Tibial nerve (tissue), 4 donors: ENCODE measurements at places on chromosomes 2 and 18. TPM values are rescaled to one million over a fixed set of nuclear protein-coding genes. Genes with fewer than 3 reads are reported as not detected.

REG1B gene
- not detected for total RNA-seq

DNA sequence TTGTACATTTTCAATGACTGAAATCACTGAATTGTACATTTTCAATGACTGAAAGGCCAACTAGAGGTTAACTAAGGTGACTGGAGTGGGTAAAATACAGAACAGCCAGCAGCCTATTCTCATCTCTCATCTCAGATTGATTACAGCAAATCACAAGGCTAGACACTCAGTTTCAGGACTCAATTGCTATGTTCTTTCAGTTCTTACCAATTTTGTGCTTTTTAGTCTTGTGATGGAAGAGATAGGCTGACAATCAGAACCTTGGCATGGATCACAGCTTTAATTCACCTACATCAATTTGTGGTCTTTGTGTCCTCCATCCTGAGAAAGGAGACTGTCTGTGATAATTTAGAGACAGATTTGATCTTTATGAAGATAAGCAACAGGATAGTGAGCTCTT lies 124.7 kb downstream of the GULP1 start:
- no peaks in the 10 kb centered on the region for H3K4me1 ChIP-seq
- no peak overlapping the region for H3K4me3 ChIP-seq
- no peaks in the 10 kb centered on the region for H3K27me3 ChIP-seq
- DNase-seq, result no peak

- peaks cover 9% of the 10 kb centered on the region for H3K27me3 ChIP-seq
- no peak for DNase-seq
- no peak overlapping the region for H3K27ac ChIP-seq
- no peaks in the 10 kb centered on the region for H3K36me3 ChIP-seq
- no peak overlapping the region for H3K4me3 ChIP-seq
- peaks cover 13% of the 10 kb centered on the region for H3K4me1 ChIP-seq
Observed at GRCh38 chr2:191152482-191153240, 1.9 kb upstream of the STAT4 start.

DNA sequence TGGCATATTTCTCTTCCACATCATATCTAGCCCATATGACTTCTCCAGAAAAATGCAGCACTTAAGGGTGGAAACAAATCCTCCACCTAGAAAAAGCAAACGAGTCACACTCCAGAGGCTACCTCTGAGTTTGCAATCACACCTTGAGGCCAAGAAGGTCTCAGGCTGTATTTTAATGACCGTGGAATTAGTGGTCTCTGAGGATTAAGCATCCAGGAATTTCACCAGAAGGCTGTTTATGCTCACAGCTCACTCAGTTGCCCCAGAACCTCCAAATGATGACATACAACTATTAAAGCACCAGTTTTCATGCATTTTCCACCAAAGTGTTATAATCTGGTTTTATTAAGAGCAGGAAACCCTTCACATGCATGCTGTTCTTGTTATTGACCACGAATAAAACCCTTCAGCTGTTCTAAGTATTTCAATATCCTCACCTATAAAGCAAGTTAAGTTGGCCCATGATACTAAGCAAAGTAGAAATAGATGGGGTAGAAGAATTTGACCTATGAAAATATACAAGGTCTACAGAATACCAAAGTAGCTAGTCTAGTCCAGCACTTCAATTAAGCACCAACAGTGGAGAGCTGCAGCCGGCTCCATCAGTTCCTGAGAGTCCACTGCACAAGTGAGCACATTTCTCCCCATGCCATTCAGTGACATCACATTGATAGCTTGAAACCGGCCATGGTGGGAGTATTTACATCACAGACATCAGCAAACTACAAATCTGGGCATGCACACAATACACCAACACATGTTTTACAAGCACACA lies 39.5 kb upstream of the SLC14A1 start:
- no peak overlapping the region for H3K4me3 ChIP-seq
- H3K36me3 ChIP-seq, result no peaks in the 10 kb centered on the region
- no peak overlapping the region for H3K27ac ChIP-seq
- no peaks in the 10 kb centered on the region for H3K27me3 ChIP-seq
- no peak for DNase-seq

DNA sequence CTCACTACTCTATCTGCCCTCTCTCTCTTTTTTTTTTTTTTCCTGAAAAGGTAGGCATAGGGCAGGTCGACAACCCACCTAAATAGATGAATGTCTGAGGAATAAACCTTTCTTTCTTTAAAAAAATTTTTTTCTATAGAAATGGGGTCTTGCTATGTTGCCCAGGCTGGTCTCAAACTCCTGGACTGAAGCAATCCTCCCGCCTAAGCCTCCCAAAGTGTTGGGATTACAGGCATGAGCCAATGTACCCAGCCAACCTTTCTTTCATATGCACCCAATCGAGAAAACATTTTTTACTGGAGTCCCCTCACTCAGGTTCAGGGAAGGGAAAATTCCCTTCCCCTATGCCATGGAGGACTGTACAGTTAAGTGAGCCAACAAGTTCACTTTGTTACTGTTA lies 31.0 kb downstream of the CFAP210 start:
- H3K36me3 ChIP-seq, result no peaks in the 10 kb centered on the region
- H3K4me3 ChIP-seq, result no peak overlapping the region
- H3K27me3 ChIP-seq, result no peaks in the 10 kb centered on the region
- no peak overlapping the region for H3K27ac ChIP-seq
- H3K4me1 ChIP-seq, result no peaks in the 10 kb centered on the region
- no peak for DNase-seq

GRCh38 chr18:45666520-45666919 lies 51.2 kb downstream of the SLC14A2 start:
- no peaks in the 10 kb centered on the region for H3K36me3 ChIP-seq
- no peak overlapping the region for H3K27ac ChIP-seq
- H3K4me1 ChIP-seq, result peaks cover 4% of the 10 kb centered on the region
- H3K27me3 ChIP-seq, result no peaks in the 10 kb centered on the region
- no peak overlapping the region for H3K4me3 ChIP-seq

DNA sequence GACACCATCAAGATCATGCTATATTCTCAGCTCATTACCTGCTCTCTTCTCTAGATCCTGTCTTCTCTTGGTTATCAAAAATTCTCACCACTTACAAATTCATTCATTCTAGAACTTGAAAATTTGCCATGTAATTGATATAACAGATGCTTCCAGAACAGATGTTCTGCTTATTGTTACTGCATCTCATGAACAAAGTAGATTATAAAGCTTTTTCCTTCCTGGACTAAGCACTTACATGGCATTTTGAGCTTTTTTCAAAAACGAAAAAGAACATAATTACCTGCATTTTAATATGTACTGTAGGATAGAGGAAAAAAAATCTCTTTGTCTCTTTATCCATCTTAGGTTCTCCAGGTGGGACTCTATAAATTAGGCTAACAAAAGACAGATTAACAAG lies 79.6 kb upstream of the CREB1 start:
- no peak for DNase-seq
- no peak overlapping the region for H3K27ac ChIP-seq
- no peaks in the 10 kb centered on the region for H3K27me3 ChIP-seq
- no peak overlapping the region for H3K4me3 ChIP-seq
- H3K4me1 ChIP-seq, result no peaks in the 10 kb centered on the region

HOXD12 gene
- not detected for total RNA-seq

- no peaks in the 10 kb centered on the region for H3K4me1 ChIP-seq
- H3K36me3 ChIP-seq, result no peaks in the 10 kb centered on the region
- no peak overlapping the region for H3K27ac ChIP-seq
- no peaks in the 10 kb centered on the region for H3K27me3 ChIP-seq
- H3K4me3 ChIP-seq, result no peak overlapping the region
Observed at GRCh38 chr2:46284796-46285195, 12.4 kb upstream of the EPAS1 start.

- no peak overlapping the region for H3K4me3 ChIP-seq
- H3K27me3 ChIP-seq, result no peaks in the 10 kb centered on the region
- H3K4me1 ChIP-seq, result no peaks in the 10 kb centered on the region
Observed at GRCh38 chr2:220999356-220999755, 572.7 kb downstream of the EPHA4 start.

GRCh38 chr2:101803128-101803527 lies 105.6 kb downstream of the MAP4K4 start:
- no peak for DNase-seq
- peaks cover 96% of the 10 kb centered on the region for H3K4me1 ChIP-seq
- H3K4me3 ChIP-seq, result no peak overlapping the region
- H3K36me3 ChIP-seq, result no peaks in the 10 kb centered on the region

KCNK3 gene
- total RNA-seq, result 6.9 TPM

LYG1 gene
- 2.5 TPM for total RNA-seq

CYRIA gene
- total RNA-seq, result 5.0 TPM

DNA sequence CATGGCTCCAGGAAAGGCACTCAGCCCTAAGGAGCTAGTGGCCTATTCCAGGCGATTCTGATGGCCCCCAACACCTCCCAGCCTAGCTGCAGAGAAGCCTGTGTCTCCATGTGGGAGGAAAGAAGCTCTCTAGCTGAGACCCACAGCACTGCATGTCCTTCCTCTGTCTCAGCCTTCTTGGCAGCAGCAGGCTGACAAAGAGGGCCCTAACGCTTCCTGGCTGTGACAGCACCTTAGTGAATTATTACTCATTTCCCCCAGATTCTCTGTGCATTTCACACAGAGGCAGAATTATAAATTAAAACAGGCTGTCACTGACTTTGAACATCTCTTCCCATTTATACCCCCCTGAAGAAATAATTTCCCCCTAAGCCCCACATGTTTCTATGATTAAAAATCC lies 206.8 kb downstream of the CLIP4 start:
- DNase-seq, result no peak
- H3K27me3 ChIP-seq, result no peaks in the 10 kb centered on the region
- no peaks in the 10 kb centered on the region for H3K36me3 ChIP-seq
- no peak overlapping the region for H3K27ac ChIP-seq
- H3K4me1 ChIP-seq, result no peaks in the 10 kb centered on the region

GRCh38 chr18:48477348-48477747 lies 61.5 kb upstream of the CTIF start:
- no peak overlapping the region for H3K4me3 ChIP-seq

- H3K27ac ChIP-seq, result no peak overlapping the region
- no peak overlapping the region for H3K4me3 ChIP-seq
- H3K4me1 ChIP-seq, result peaks cover 14% of the 10 kb centered on the region
- DNase-seq, result no peak
- no peaks in the 10 kb centered on the region for H3K36me3 ChIP-seq
Observed at GRCh38 chr2:221569425-221569845, 2.7 kb downstream of the EPHA4 start.

IL1A gene
- not detected for total RNA-seq

TACR1 gene
- total RNA-seq, result 5.7 TPM

- DNase-seq, result no peak
- no peak overlapping the region for H3K27ac ChIP-seq
- H3K4me1 ChIP-seq, result no peaks in the 10 kb centered on the region
Observed at GRCh38 chr18:57022716-57023115, 124.2 kb upstream of the BOD1L2 start.

TUBA4B gene
- total RNA-seq, result not detected

- no peaks in the 10 kb centered on the region for H3K36me3 ChIP-seq
- DNase-seq, result no peak
- no peaks in the 10 kb centered on the region for H3K4me1 ChIP-seq
- H3K4me3 ChIP-seq, result no peak overlapping the region
- H3K27ac ChIP-seq, result no peak overlapping the region
- no peaks in the 10 kb centered on the region for H3K27me3 ChIP-seq
Observed at GRCh38 chr18:65938592-65939372, 188.0 kb downstream of the CDH7 start.

CDK15 gene
- total RNA-seq, result 6.5 TPM

GRCh38 chr2:84495539-84496146 lies 20.7 kb upstream of the DNAH6 start:
- no peak overlapping the region for H3K4me3 ChIP-seq
- H3K4me1 ChIP-seq, result no peaks in the 10 kb centered on the region
- no peaks in the 10 kb centered on the region for H3K27me3 ChIP-seq
- no peaks in the 10 kb centered on the region for H3K36me3 ChIP-seq
- H3K27ac ChIP-seq, result no peak overlapping the region

LHCGR gene
- 3.6 TPM for total RNA-seq
